ENCODE measurements at places on chromosomes 6 and 20.

DNA sequence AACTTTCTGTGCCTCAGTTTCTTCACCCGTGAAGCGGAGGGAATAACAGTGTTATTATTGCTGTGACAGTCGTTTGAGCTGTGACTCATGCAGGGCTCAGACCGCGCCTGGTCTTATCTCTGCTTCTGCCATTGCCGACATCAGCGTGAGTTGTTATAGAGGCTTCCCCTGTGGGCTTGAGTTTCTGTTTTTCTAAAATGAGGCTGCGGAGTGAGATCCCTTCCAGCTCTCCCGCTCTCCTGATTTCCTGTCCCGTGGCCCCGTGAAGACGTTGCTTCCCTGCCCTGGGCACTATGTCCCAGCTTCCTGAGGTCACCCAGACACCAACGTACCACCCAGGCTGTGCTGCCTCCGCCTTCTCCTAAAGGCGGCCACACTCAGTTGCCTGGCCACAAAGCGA is 278.5 kb downstream of the BMP7 start:
- no peak for DNase-seq

DNA sequence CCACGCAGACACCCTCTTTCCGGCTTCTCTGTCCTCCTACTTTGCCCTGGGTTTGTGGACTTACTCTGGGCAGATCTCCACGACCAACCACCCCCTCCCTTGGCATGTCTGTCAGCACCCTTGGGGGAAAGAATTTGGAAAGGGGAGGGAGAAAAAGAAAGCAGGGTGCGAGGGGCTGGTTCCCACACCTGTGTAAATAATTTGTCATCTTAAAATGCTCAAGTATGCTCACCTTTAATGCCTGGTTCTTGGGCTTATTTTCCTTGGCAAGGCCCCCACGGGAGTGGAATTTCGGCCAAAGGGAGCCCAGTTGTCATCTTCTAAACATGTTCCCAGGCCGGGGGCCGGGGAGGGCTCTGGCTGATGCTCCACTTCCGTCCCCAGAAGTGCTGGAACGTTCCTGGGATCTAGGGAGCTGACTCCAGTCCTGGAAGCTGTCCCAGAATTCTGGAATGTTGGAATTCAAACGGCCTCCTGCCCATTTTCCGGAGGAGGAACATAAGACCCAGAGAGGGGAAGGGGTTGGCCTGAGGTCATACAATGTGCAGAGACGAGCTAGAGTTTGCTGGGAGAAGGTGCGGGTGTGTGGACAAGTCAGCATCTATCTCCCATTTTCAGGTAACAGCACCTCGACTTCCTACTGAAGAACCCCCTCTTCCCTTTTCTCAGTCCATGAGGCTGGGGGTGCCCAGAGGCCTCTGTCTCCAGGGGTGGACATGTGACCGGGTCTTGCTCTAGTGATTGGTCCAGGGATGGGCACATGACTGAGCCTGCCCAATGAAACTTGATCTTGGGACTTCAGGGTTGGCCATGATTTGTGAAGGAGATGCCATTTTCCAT is 122.3 kb downstream of the CEBPB start:
- DNase-seq, result no peak

GRCh38 chr6:136738692-136739057 is 53.6 kb downstream of the MAP3K5 start:
- no peak for DNase-seq

DNA sequence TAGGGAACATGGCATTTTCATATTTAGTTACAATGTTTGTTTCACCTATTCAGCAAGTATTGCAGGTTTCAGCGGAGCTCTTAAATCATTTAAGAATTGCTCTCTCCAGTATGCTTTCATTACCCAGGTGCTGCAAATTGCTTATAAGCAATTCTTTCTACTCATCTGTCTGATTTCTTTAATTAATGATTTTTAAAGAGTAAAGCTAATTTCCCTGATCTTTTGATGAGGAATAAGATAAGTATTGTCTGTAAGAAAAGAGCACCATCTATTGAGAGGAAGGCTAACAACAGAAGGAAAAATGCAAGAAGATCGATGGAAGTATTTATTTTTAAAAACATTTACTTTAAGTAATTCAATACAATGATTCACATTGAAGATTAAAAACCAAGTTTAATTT is 2.0 kb downstream of the OPRM1 start:
- DNase-seq, result no peak

DNA sequence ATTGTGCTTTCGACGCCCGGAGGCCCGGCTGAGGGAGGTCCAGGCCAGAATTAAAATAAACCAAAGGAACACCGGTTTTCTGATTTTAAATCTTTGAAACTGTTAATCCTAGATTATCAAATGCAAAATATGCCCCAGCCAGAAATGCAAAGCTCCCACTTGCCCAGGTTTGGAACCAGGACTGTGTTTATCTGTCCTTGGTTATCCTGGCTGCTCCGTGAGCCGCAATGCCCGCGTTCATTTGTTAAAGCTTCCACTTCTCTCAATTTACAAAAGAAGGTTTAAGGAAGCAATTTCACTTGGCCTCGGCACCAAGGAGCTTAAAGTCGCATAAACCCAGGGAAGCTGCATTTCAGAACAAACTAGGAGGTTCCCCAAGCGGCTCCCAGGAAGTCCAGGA is 250.0 kb downstream of the TAF4 start:
- no peak for DNase-seq

DNA sequence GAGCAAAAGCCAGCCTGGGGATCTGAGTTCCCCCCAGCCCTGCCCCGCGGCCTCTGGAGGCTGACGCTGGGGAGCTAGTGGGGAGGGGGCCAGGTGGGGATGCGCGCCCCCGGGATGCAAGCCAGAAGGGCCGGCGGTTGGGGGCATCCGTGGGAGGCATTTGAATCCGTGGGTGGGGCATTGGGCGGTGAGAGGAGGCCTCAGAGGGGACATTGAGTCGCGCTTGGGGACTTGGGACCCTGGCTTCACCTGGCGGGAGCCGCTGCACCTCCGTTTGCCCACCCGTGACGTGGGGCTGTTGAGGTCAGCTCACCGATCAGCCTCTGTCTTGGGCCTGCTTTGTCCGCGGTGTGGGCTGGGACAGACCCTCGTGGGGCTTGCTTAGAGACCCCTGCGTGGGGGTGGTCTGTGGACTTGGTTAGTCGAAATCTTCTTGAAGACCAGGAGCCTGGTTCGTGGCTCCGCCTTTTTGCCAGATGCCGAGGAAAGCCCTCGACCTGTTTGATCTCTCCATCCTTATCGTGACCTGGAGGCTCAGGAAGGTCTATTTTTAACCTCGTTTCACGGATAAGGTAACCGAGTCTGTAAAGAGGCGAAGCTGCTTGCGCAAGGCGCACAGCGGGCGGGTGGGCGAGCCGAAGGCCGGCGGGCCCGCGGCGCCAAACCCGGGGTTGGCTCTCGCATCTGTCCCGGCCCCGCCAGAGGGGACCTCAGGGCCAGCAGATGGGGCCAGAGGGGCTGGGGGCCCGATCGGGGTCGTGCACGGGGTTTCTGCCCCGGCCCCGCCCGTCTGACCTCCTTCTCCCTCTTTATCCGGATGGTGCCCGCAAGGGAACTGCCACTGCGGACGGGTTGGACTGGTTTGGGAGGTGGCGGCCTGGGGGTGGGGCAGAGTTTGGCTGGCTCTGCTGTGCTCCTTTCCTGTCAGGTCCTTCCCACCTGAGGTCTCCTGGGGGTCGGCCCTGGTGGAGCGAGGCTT is 8.3 kb downstream of the FAM110A start:
- DNase-seq, result no peak

- DNase-seq, result no peak
These were observed 31.8 kb downstream of the CPXM1 start for GRCh38 chr20:2768632-2769015.

GRCh38 chr20:210809-211502 is 16.1 kb upstream of the DEFB129 start:
- DNase-seq, result no peak

- no peak for DNase-seq
These were observed 68.5 kb downstream of the MRPL14 start for GRCh38 chr6:44058617-44059358.

GRCh38 chr6:3287308-3287707 is 28.6 kb downstream of the PSMG4 start:
- DNase-seq, result no peak

- DNase-seq, result no peak
These were observed 556.2 kb downstream of the RFPL4B start for GRCh38 chr6:112903361-112903760.

DNA sequence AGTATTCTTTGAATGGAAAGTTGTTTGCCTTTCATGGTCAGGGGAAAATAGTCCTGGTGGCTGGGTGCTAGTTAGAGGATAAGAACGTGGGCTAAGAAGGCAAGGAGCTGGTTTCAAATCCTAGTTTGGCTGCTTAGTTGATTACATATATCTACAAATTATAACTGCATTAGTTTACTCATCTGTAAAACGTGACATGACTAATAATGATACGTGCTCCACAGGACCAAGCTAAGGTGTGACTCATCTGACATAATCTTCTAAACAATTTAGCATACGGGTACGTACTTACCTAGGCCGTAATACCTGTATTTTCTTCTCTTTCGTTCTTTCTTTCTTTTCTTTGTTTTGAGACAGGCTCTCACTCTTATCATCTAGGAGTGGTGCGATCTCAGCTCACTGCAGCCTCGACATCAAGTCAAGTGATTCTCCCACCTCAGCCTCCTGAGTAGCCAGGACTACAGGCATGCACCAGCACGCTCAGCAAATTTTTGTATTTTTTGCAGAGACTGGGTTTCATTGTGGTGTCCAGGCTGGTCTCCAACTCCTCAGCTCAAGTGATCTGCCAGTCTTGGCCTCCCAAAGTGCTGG is 1274.2 kb upstream of the GJE1 start:
- no peak for DNase-seq

GRCh38 chr20:58580474-58580835 is 65.3 kb upstream of the APCDD1L start:
- no peak for DNase-seq

DNA sequence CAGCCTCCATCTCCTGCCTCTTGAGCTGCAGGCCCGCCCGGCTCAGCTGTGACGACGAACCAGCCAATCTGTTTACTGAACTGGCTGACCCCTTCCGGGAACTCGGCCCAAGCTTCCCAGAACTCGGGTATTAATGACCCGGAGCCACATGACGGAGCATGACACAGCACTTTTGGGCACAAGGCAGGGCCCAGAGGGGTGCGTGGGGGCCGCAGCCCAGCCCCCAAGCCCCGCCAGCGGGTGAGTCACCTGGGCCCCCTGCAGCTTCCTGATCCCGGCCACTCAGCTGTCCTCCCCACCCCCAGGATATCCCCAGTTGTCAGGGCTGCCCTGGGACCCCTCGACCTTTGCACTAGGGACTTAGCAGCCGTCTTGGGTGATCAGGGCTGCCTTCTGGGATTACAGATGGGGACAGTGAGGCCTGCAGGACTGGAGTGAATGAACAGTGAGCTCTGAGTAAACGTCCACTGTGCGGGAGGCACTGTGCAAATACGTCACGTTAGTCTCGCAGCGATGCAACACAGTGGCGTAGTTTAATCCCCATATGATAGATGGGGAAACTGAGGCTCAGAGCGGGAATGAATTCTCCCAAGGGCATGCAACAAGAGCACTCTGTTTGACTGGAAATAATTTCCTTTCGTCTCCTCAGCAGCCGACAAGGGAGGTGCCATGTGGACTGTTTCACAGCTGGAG is 102.1 kb downstream of the CEBPB start:
- DNase-seq, result no peak

DNA sequence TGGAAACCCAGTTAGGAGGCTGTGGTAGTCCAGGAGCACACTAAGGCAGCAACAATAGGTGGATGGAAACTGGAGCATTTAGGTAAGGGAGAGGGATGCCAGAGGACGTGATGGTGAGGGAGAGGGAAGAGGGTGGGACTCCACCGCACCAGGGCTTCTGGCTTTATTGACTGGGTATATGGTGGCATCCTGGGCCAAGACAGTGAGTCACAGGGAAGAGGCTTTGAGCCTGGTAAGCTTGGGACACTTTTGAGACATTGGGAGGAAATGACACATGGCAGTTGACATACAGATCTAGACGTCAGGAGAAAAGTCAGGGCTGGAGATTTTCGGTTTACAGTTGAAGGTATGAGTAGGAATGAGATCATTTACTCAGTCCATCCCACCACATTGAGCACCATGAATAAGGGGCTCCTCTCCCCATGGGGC is 14.9 kb downstream of the NT5E start:
- no peak for DNase-seq

DNA sequence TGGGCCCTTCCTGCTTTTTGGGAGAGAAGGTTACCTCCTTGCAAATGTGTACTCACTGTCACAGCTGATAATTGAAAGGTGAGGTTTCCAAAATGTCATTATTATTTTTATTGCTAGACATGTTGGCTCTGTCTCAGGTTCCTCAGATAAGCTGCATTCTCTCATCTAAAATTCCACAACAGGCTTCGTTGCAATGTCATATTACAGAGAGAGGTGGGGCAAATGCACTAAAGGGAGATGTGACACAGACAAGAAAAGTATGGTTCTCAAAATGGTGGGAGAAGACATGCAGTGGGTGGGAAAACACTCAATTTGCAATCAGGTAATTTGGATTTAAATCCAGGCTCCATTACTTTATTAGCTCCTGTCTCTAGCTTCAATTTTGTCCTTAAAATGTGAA is 256.4 kb upstream of the POU3F2 start:
- no peak for DNase-seq

DNA sequence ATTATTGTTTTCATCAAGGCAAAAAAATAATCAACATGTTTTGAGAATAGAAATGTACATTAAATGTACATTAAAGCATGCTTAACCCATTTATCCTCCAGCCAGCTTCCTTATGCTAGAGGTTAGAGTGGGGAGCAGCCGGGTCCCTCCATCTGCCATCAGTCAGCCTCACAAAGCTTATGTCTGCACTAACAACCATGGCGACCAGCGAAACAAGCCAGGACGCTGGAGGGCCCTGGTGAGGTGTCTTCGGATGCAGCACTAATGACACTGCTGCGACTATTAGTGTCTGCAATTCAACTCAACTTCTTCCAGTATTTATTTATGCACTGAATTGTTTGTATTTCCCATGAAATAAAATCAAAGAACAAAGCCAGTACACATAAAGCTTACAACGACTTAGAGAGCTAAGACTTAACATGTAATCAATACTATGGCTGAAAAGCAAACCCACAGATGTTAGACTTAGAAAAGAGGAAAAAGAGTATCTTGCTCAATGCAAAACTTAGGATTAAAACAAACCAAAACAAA is 6.8 kb downstream of the CLDN20 start:
- DNase-seq, result no peak

DNA sequence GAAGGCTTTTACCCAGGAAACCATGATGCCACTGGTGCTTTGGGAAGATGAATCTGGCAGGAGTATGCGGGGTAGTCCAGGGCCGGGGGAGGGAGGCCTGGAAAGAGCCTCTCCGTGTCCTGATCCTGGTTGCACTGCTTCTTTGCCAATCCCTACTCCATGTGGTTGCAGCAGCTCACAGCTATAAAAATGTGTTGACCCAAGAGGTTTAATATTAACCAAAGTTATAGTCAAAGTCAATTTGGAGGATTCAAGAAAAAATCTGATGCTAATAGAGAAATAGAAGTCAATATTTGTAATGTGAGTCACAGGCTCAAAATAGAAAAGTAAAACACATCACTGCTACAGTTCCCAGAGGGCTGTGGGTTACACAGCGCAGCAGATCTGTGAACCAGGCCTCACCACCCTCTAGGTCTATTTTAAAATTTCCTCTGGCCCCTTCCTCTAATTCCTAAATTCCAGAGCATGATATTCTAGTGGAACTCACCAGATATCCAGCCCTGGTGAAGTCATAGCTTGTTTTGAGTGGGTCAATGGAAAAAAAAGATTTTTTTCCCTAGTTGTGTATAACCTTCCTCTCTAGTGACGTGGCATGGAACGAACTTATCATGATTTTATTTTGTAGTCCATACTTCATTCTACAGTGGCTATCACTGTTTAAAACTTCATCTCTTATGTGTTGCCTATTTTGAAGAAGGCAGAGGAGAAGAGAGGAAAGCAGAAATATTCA is 63.2 kb upstream of the BMP2 start:
- DNase-seq, result no peak

- DNase-seq, result no peak
These were observed 230.7 kb upstream of the BTBD3 start for GRCh38 chr20:11686820-11687543.

Measured in activated CD8-positive, alpha-beta memory T cell treated with anti-CD3 and anti-CD28 coated beads for 4 hours (primary cell).